ENCODE measurements at places on chromosomes 3 and 15.

GRCh38 chr15:85178308-85178707 lies 196.7 kb downstream of the PDE8A start:
- DNase-seq, result no peak

DNA sequence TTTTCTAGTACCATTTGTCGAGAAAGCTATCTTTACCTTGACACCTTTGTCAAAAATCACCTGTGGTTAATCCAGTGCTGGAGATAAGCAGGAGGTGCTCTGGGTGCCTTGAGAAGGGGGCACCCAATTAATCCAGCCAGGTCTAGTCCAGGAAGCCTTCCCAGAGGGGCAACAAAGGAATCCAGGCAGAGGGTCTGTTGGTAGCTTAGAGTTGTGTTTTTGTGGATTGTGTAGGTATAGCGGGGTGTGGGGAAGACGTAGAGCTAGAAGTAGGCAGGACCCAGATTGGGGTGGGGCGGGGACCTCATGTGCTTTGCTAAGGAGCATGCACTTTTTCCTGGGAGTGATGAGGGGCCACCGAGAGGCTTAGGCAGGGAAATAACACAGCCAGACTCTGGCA lies 6.0 kb upstream of the PIGZ start:
- DNase-seq, result no peak

DNA sequence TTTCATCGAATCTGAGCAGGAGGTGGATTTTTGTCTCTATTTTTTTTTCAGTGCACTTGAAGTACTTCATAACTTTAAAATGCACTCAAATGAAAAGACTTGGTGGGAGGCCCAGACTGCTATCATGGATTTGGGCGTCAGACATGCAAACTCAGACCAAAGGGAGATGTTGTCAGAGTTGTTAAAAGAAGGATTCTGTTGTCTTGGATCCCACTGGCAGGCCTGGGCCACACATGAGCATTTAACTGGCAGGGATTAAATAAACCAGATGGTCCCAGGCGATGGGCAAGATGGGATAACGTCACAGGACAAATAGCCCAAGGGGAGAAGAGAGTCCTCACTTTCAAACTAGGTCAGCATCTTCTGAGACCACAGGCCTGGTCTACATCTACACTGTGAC lies 15.4 kb downstream of the RTP1 start:
- no peak for DNase-seq

DNA sequence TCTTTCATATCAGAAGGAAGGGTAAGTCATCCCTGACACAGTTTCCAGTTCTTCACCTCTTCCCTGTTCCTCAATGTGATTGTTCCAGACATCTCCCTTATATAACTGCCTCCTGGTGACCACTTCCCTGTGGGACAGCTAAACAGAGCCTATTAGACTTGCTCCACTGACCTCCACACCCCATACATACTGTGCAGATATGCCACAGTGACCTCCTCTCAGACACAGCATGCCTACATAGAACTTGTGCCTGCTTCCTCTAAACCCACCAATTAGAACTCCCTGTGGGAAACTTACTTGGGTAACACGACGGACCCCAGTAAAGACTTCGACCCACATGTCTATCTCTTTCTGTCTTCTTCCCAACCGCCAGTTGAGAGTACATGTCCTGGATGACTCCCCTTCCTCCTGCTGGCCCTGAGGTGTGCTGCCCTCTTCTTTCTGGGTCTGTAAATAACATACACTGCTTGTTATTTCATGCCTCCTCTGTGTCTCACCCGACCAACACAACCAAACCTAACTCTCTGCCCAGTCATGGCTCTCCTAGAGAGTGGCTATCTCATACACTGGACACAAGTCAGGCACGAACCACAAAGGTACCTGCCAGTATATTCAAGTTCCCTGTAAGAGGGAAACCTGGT lies 53.0 kb downstream of the IGSF11 start:
- DNase-seq, result no peak

- DNase-seq, result no peak
These were observed 6.7 kb upstream of the IGDCC3 start for GRCh38 chr15:65384505-65384894.

DNA sequence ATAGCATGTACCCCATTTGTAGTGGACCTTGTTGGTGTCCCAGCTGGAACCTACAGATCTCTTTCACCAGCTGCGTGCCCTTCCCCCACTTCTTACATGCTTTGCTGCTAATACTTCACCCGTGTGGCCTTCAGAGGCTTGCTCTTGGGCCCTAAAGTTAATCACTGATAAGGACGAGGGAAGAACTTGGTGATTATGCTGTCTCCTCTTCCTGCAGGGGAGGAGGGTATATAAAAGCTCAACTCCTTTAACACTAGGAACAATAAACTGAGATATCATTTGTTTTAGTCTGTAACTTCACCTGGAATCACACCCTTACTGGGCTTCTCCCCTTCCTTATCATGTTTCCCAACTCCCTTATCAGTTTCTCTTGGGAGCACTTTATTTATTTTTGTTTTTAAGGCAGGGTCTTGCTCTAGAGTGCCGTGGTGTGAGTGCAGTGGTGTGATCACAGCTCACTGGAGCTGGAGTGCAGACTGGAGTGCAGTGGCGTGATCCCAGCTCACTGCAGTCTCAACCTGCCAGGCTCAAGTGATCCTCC lies 43.2 kb upstream of the PIK3R4 start:
- no peak for DNase-seq

GRCh38 chr15:57751177-57751800 lies 44.8 kb downstream of the POLR2M start:
- peak; percentile 62 for DNase-seq

DNA sequence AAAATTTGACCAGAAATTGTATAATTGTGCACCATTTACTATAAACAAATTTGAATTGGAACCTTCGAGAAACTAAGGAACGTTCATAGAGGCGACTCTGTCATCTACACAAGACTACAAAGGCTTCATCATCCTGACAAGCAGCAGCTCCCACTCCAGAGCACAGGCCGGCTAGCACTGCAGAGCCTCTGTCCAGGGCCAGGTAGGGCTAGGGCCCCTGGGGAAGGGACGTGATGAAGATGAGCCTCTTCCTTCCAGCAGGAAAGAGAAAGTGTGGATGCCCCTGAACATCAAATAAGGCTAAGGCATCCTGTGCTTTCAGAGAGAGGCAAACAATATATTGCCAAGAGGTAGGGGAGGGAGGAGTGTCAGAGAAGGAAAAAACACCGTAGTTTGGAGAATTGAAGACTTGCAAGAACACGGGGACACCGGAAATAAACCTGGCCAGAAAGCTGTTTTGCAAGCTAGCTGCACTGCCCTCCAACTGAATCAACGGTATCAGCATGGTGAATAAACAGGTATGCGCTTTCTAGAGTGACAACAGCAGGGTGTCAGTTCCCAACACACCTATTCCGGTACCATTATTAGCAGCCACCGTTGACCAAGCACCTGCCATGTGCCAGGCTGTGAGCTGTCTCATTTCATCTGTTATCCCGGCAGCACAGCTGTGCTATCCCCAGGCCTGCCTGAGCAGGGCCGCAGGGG lies 12.4 kb downstream of the XXYLT1 start:
- DNase-seq, result peak; percentile 37

GRCh38 chr3:195905970-195906864 lies 2.1 kb downstream of the TNK2 start:
- peak; percentile 73 for DNase-seq

- no peak for DNase-seq
These were observed 78.5 kb upstream of the PRR20G start for GRCh38 chr3:127366383-127366782.

DNA sequence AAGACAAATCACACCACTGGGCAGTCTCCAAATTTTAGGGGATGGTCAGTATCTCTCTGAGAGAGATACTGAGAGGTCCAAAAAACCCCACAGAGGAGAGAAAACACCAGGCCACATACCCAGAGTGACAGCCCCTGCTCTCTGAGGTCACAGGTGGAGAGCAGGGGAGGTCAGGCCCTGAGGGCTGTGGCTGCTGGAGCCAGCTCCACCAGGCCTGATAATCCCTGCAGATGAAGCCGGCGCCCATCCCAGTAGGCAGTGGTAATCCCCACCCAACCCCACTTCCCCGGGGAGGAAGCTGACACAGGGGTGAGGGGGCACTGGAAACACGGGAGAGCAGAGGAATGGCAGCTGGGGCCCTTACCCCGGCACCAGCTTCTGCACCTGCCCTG lies 31.2 kb upstream of the SRP14 start:
- no peak for DNase-seq

- DNase-seq, result no peak
These were observed 411 bp upstream of the C3orf70 start for GRCh38 chr3:185153171-185153771.

DNA sequence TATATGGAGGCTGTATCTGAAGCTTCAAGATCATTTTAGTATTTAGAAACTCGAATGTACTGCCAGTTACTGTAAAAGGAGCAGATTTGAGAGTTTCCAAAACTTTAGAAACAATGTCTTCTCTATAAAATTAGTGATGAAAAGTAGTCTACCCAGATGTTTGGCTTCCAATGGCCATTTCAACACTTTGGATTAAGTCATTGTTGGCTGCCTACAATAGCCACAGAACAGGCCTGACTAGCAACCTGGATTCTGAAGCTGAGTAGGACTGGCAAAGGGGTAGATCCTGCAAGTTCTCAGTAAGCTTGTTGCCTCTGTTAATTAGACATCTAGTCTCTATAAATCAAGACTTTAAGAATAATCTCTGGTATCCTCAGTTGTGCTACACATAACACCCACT lies 239.0 kb upstream of the KCNMB2 start:
- DNase-seq, result peak; percentile 49

- DNase-seq, result no peak
These were observed 3.3 kb upstream of the CCDC174 start for GRCh38 chr3:14647976-14648955.

- peak; percentile 45 for DNase-seq
These were observed 62.9 kb upstream of the ZBTB38 start for GRCh38 chr3:141305436-141305835.

GRCh38 chr3:17931131-17931530 lies 188.7 kb upstream of the TBC1D5 start:
- DNase-seq, result no peak

- no peak for DNase-seq
These were observed 43.3 kb upstream of the CCDC174 start for GRCh38 chr3:14608298-14608697.

- DNase-seq, result no peak
These were observed 662.3 kb downstream of the NR2F2 start for GRCh38 chr15:96992817-96993216.

- DNase-seq, result no peak
These were observed 812 bp upstream of the SEC62 start for GRCh38 chr3:169965562-169966427.

DNA sequence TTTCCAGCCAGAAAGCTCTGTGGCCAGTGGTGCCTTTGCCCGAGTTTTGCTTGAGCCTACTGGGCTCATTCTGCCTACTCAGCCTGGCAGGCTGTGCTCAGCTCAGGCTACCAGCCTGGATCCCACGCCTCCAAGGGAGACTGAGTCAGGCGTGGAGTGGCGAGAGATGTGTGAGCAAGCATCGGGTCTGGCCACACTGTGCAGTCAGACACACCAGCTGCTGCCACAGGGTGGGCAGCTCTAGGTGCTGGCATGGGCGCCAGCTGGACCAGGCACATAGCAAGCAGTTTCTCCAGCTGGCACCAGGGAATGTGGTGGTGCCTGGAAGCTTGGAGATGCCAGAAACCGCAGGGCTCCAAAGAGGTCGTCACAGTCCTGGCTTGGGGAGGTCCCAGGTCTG lies 498.5 kb upstream of the CNTN4 start:
- DNase-seq, result no peak

DNA sequence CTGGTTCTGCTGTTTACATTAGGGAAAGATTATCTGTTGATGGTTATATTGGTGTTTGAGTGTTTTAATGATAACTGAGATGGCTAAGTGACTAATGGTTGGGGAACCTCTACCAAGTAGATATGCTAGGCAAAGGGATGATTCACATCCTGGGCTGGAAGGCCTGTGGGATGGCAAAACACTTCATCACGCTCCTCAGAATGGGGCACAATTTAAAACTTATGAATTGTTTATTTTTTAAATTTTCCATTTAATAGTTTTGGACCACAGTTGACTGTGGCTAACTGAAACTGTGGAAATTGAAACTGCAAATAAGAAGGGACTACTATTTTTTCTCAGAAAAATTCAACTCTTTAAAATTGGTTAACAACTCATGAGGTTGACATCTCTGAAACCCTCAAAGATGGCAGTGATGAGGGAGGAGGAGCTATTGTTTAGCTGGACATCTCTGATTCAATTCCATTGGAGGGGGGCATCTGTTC lies 100.5 kb upstream of the ZBED2 start:
- peak; percentile 85 for DNase-seq

GRCh38 chr15:89498574-89498906 lies 2.2 kb upstream of the RHCG start:
- DNase-seq, result no peak

GRCh38 chr3:129606636-129607390 lies at the start of gene PLXND1:
Gene PLXND1 (minus strand): TSS chr3:129606676. CDS start chr3:129606639, 37 bp downstream.
- DNase-seq, result peak; percentile 26

DNA sequence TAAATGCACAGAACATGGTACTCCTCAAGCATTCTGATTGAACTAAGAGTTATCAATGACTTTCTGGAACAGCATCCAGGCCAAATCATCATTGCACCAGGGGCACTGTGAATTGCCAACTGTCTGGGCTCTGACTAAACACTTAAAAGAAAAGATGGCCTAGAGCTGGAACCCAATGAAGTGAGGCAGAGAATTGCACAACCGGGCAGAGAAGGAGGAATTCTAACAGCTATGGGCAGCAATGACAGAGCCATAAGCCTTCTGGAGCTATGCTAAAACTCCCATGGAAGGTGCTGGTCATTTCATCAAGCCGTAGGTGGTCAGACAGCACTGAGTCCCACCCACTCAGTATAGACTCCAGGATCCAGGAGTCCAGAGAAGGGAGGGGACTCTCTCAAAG lies 48.1 kb upstream of the OXTR start:
- peak; percentile 30 for DNase-seq

DNA sequence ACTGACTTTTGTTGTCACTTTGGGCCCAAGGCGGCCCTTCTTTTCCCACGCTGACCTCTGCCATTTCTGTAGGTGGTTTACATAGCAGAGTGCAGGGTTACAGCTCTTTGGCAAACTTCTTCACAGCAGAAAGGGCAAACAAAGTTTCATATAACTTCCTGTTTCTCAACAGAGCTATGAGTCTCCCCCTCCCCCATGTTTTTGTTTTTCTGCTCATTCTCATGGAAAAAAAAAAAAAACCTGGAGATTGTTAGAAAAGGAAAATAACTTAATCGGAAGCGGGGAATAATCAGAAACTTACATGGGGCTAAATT lies 342.0 kb upstream of the NR2F2 start:
- no peak for DNase-seq

Data from epithelial cell of esophagus (primary cell).